Mesenteric fat pad (tissue), 1 donor: ENCODE measurements at places on chromosomes 1 and 21. TPM values are rescaled to one million over a fixed set of nuclear protein-coding genes. Genes with fewer than 3 reads are reported as not detected.
A peak's percentile ranks its signal among the peaks of the same experiment; 100 is the strongest.

C8B gene
- total RNA-seq: not detected

DNA sequence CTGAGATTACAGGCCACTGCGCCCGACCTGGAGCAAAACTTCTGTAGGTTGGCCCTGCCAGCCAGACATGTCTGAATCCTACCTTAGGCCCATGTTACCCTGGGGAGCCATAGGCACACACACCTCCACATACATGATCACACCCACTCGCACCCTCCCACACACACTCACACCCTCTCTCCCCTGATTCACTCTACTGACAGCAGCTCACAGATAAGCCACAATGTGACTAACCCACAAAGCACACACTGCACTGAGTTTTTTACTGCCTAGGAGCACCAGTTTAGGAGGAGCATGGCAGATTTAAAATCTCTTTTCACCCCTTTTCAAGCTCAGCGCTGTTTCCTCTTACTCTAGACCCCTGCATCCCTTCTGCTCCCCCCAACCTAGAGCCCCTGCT, 41.7 kb downstream of the SLC30A1 start:
- no peak for DNase-seq

ADAM30 gene
- not detected for total RNA-seq

MARK1 gene
- 19.2 TPM for total RNA-seq

PDPN gene
- total RNA-seq: 66.3 TPM

CLCA1 gene
- 0.29 TPM for total RNA-seq

GRCh38 chr1:57826535-57826934, 402.7 kb upstream of the DAB1 start:
- DNase-seq: no peak

KCNJ6 gene
- total RNA-seq: not detected

DNA sequence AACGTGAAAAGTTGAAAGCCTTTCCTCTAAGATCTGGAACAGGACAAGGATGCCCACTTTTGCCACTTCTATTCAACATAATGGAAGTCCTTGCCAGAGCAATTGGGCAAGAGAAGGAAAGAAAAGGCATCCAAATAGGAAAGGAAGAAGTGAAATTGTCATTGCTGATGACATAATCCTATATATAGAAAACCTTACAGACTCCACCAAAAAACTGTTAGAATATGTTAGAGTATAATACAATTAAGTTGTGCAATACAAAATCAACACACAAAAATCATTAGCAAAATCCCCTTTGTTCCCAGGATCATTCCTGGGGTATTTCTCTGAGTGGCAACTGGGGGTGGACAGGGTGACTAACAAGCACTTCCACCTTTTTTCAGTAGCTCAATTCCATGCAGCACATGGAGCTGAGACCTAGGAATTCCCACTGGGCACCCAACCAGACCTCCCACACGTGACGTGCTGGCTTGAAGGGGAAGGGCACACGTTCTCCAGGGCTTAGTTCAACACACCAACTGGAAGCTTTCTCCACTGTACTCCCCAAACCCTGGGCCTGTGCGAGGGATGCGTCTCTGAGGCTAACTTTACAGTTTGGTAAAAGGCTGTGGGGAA, 9.6 kb downstream of the STUM start:
- DNase-seq: peak; percentile 69

ERRFI1 gene
- 100 TPM for total RNA-seq

SPRR2A gene
- total RNA-seq: not detected

DNA sequence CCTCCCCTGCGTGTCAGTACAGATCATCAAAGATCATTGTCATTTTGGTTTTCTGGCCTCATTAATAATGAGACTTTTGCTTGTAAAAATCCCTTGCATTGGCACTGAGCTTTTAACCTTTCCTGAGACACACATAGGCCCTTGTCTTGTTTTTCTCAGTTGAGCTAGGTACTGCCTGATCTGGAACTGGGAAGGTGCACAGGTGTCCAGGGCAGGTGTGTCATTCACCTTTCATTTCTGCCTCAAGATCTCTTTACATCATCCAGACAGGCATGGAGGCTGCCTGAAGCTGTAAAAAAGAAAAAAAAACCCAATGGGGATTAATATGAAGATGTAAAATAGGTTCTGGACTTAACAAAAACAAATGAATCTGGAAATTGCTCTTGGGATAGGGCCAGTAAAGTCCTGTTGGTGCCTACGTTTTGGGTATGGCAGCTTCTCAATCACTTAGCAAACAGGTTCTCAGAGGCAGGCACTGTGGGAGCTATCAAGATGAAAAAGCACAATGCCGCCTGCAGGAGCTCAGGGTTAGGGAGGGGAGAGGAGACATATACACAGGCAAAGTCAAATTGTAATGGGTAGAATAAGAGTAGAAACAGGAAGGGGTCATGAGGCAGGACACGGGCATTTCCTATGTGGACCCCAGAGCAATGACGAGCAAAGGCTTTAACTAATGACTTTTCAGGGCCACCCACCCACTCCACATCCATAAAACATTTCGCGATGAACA, 1.0 kb upstream of the KCNC4 start:
- no peak for DNase-seq

DNA sequence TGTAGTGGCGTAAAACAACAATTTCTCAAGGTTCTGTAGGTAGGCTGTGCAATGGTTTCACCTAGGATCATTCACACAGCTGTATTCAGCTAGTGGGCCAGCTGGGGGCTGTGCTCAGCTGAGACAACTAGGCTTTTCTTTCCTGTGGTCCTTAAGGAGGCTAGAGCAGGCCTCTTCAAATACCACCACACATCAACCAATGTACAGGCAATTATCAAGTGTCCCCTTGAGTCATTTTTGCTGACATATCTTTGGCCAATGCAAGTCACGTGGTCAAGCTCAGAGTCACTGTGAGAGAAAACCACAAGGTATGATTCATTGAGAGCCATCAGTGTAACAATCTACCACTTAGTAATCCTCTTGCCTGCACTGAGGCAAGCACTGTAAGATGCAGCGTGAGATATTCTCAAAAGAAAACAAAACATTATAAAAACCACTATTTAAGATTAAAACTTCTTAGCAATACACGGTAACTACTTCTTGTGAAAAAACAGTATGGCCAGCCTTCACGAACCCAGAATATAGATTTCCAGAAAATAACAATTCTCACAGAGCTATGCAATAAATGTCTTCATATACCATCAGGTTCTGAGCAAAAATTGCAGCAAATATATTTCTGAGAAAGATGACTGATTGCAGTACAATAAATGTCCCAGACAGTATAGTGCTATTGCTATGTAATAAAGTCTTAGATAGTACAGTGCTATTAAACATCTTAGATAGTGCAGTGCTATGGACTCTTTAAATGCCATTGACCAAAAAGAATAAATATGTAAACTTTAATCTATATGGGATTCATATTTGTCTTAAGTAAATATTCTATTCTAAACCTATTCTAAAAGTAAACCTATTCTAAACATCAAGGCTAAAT, 55.3 kb downstream of the NME7 start:
- DNase-seq: no peak
